ENCODE measurements at places on chromosomes 11 and 22.

GRCh38 chr22:50270666-50271394 lies 650 bp upstream of the MAPK11 start:
- peak; percentile 74 for DNase-seq

GRCh38 chr11:34468209-34468841 lies 29.6 kb downstream of the CAT start:
- peak; percentile 48 for DNase-seq

- no peak for DNase-seq
Measured at GRCh38 chr22:43862882-43863202, 529 bp upstream of the SULT4A1 start.

GRCh38 chr11:91239359-91239758 lies 985.3 kb upstream of the FAT3 start:
- no peak for DNase-seq

- no peak for DNase-seq
Measured at GRCh38 chr11:129440028-129440713, 64.5 kb downstream of the BARX2 start.

- no peak for DNase-seq
Measured at GRCh38 chr11:82738091-82738490, 4.4 kb upstream of the FAM181B start.

DNA sequence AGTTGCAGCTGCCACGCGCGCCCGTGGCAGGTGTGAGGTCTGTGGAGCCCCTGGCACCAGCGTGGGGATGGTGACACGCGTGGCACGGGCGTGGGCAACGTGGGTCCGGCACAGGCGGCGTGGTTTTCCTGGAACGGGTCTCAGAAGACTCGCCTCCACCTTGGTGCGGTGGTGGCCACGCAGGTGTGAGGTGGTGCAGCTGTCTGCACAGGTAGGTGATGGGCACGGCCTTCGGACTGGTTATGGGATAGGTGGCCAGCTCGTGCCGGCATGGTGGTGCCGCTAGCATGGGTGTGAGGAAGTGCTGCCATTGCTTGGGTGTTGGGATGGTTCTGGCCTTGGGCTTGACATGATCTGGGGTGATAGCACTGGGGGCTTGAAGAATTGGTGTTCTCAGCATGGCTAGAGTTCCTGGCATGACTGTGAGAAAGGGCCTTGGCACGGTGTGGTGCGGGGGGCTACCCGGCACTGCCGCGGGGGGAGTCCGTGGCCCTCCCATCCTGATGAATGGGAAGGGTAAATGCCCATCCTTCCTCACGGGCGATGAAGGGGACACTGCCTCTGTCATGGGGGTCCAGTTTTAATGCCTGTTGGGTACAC lies 531 bp downstream of the DAGLA start:
- DNase-seq, result no peak

GRCh38 chr11:91846002-91846401 lies 378.6 kb upstream of the FAT3 start:
- DNase-seq, result no peak

Data from activated naive CD8-positive, alpha-beta T cell treated with anti-CD3 and anti-CD28 coated beads, Interleukin-2, amount 50 U/mL, for 24 hours (primary cell).